ENCODE measurements at places on chromosomes 3 and 15.
A peak's percentile ranks its signal among the peaks of the same experiment; 100 is the strongest.

DNA sequence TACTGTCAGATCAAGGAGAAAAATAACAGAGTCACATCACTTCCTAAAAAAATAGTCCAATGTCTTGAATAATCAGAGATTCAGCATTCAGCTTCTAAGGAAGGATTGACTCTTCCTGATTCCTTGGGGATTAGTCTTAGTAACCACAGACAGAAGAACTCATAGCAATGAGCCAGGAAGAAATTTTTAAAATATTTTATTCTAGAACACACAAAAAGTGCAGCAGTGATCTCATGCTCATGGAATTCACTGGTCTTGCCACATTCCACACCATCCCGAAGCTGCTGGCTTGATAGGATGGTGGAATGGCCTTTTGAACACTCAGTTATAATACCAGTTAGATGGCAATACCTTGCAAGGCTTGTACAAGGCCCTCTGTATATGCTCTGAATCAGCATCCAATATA lies 43.0 kb upstream of the ABI3BP start:
- peak; percentile 86 for DNase-seq

GRCh38 chr3:42683875-42684598 lies 1.3 kb upstream of the KLHL40 start:
- peak; percentile 98 for DNase-seq

DNA sequence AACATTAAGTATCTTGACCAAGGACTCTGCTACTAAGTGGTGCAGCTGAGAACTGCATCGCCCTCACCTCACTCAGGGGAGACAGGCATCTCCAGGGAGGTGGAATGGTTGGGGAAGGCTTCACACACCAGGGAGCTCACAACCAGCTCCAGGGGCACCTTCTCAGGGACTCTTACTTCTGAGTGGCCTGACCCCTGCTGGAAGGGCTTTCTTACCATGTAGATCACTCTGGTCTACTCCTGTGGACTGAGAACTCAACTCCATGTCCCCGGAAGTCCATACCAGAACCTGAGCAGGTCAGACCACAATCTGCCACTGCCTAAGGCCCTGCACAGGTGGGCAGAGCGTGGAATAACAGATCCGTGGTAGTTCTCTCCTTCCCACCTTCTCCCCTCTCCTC lies 140.5 kb downstream of the TLE3 start:
- DNase-seq, result no peak

DNA sequence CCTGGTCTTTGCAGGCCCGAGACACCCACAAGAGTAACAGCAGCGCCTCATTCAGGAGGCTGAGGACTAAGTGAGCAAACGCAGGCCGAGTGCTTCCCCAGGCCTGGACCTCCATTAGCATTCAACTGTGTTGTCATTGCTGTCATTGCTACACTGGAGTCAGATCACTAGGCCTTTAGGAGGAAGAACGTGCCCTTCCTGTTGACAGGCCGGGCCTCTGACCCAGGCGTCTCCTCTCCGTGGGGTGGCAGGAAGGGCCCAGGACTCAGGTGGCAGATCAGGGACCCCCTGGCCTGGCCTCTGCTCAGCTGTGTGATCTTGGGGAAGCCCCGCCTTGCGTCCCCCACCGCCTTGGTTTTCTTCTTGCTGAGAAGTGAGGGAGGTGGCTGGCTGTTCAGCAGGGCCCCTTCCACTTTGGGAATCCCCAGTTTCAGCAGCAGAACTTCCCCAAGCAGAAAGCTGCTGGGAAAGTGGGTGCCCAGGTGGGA lies 19.1 kb downstream of the ZDHHC19 start:
- DNase-seq, result no peak

DNA sequence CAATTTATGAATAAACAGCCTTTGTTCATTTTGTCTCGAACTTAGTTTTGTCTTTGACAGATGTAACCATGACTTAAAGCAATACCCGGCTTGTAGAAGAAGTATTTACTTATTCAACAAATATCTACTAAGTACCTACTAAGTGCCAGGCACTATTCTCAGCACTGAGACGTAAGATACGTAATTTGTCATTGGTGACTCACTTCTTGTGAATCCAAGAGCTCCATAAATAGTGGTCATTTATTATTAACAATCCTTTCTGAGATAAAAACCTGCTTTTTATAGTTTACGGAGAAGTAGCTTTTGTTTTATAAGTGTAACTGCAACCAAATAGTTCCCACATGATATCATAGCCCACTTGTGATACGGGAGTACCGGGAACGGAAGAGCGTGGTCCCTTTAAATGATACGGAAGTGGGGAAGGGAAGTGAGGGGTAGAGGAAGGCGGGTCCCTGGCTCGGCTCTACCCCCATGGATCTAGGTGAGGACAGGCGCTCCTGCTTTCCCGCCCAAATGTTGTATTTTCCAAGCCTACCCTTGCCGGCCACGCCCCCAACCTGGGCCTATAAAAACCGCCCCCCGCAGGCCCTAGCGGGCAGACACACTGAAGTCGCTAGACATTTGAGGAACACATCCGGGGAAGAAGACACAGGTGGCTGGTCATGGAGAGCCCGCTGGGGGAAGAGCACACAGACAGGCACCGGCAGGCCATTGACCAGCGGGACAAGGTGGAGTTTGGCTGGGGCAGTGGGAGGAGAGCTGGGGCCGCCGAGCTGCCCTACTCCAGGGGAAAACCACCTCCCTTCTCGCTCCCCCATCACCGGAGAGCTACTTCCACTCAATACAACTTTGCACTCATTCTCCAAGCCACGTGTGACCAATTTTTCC lies at the start of gene SAMMSON:
TSS of gene SAMMSON (plus strand) at position 594 of the 888 bp plus-strand sequence.
- no peak for DNase-seq

- DNase-seq, result no peak
Measured at GRCh38 chr3:30586096-30586805, 20.1 kb upstream of the TGFBR2 start.

DNA sequence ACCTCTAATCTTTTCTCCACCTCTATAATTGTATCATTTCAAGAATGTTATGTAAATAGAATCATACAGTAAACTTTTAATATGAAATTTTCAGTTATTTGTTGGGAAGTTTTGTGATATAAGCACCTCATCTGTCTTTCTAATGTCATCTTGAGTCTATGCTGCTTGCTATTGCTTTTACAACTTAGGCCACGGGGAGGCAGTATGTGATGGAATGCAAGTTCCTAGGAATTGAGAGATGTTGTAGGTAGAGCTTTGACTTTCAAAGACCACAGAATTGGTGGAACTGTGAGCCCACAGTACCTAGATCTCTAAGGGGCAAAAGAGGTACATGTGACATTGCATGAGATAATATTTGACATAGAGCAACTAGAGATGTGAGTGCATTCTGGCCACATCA lies 328.3 kb downstream of the MFSD1 start:
- DNase-seq, result no peak

DNA sequence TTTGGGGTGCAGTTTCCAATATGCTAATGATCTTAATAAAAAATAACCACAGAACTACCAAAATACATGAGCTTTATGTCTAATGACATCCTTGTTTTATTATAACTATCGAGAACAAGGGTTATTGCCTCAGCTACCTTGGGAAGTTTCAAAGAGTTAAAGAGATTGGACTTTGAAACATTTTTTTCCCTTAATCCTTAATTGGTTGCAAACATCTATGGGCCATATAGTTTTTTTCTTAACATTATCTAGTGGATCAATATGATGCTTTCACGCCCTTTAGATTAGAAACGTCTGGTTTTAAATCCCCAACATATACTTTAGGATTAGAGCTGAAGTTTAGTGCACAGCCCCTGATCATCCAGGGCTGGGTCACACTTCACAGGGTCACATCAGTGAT lies 219.2 kb upstream of the SGO1 start:
- no peak for DNase-seq

DNA sequence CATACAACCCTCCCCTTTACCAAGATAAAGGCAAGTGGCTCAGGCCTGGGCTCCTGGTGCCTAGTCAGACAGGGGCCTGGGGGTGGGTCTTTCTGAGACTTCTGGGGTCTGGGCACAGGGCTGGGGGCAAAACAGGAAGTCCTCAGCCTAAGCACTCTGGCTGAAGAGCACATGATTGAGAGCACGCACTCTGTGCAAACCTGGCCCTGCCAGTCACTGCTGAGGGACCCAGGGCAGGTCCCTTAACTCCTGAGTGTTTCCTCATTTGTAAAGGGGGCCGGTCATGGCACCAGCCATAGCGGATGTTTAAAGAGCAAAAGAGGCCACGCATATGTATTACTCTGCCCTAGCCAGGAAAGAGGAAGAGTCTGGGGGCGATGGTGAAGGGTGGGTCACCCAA lies 16.0 kb downstream of the TKT start:
- DNase-seq, result no peak
